SK-N-DZ (cell line): ENCODE measurements at places on chromosomes 5 and 9.
A peak's percentile ranks its signal among the peaks of the same experiment; 100 is the strongest.

- peak; percentile 55 for DNase-seq
These were observed 137.2 kb upstream of the TAF11L2 start for GRCh38 chr5:17360879-17361278.

- DNase-seq = no peak
These were observed 78.3 kb downstream of the PLK2 start for GRCh38 chr5:58381566-58381965.

GRCh38 chr5:50666261-50667022 lies at the start of gene PARP8:
Gene PARP8, plus strand, starts transcription at chr5:50666637. Its CDS starts 459 bp downstream, at chr5:50667096.
- DNase-seq = peak; percentile 29

- DNase-seq = no peak
These were observed 112.5 kb upstream of the CD180 start for GRCh38 chr5:67308988-67309688.

DNA sequence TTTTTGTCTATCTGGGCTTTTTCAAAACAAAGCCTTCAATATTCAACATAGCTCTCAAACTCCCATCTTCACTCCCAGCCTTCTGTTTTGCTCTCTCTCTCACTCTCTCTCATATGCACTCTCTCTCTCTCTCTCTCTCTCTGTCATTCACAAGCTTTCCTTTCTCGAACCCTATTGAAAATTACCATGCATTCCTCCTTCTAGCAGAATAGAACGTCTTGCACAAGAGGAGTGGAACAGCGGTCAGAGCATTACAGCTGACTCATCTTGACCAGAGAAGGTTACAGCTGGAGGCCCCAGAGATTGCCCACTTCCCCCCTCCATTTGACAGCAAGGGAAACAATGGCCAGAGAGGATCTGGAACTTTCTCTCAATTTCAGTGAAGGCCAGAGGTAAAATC lies 51.0 kb upstream of the LIFR start:
- no peak for DNase-seq

GRCh38 chr5:55868846-55869245 lies 17.7 kb downstream of the IL31RA start:
- DNase-seq = no peak

GRCh38 chr9:129310666-129311350 lies 132.7 kb upstream of the IER5L start:
- DNase-seq = no peak

DNA sequence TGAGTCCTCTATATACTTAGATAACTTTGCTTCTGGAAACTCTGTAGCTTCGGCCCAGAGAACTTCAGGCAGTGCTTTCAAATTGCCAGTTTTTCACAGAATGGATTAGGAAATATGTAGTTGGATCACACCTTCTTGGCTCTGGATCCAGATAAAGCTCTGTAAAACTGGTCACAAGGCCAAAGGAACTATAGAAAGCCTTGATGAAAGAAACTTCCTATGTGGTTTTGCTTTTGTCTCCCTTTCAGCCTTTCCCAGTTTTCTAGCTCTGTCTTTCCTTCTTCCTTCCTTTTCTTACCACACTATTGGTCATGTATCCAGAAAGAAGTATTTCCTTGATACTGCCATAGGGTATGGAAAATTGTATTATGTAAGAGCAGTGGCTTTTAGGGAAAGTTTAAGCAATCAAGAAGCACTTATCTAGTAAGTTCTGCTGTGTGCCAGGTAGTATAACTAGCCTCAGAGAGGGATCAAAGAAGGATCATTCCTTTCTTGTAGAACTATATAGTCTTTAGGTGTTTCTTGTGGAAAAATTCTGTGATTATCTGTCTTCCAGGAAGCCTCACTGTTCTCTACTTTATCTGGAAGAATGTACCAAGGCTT lies 6.3 kb downstream of the GPR21 start:
- no peak for DNase-seq

DNA sequence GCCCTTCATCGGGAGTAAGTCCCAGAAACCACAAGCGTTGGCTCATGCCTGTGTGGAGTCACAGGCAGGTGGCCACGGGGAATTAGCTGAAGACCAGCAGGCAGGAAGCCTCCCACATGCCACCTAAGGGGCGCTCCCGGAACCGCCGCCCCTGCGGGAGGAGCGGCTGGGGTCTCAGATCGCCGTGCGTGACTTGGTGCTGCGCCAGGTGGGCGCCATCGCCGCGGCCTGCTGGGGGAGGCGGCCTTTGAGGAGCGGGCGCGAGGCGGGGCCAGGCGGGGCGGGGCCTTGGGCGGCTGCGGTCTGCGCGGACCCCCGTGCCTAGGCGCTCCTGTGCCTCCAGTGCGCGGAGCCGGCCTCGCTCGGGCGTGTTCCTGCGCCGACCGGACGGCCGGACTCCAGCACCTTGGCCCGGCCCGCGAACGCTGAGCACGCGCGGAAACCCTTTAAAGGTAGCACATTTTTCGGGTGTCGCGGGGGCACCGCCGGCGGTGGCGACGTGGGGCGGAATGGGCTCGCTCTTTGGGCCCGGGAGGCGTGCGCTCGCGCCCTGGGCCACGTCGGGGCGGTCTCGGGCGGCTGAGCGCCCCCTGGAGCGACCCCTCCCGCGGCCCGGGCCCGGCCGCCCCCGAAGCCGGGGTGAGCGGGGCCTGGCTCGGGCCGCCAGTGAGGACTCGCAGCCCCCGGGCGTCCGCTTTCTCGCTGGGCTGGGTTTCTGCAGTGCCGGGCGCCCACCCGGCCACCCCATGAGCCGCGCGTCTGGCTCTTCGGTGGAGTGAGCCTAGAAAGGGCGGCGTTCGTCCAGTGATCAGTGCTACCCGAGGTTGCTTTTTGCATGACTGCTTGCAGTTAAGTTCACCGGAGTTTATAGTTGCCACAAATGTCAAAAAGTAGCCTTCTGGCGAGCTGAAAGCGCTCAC lies 24.5 kb downstream of the LECT2 start:
- DNase-seq = peak; percentile 5

DNA sequence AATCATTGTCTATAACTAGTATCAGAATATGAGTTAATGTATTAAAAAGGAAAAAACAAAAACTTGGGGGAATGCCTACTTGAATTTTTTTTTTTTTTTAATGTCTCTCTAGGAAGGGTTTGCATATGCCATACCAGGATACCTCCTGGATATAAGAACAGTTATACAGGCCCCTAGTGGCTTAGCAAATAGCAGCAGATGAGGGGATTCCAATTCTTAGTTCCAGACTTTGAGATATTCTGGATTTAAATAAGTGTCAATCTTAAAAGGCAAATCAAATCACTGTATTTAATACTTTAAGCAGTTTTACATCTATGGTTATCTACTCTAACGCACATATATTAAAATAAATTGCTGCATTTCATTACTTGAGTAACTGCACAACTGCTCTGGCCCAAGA lies 1055.5 kb upstream of the DMAC1 start:
- DNase-seq = peak; percentile 26

DNA sequence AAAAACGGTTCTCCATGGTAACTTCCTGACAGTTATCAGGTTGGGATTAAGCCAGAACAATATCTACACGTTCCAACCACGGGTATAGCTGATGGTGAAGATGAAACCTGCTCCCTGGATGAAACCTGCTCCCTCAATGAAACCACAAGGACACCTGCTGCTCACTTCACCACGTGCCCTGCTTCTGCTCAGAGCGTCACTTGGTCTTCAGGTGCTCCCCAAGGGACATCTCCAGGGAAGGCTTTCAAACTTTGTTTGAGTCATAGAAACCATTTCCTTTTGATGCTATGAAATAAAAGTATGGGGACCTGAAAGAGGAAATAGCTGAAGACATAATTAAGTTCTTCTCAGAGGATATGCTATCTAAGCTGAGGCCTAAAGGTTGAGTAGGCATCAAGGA lies 242.4 kb downstream of the MED10 start:
- DNase-seq = no peak

DNA sequence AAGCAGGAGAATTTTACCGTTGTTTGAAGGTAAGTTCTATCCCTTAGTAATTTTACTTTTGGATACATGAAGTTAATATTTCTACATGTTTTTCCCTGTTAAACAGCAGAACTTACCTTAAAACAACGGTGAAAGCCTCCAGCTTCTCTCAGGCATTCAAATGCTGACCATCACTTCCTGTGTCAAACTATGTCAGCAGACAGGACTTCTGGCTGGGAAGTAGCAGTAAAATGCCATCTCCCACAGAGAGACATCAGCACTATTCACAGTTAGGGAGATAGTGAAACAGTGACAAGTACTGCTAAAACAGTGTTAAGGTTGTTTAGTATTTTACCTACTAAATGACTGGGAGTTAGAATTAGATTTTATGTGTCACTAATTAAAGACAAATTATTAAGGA lies 34.2 kb upstream of the GOLGA1 start:
- no peak for DNase-seq

DNA sequence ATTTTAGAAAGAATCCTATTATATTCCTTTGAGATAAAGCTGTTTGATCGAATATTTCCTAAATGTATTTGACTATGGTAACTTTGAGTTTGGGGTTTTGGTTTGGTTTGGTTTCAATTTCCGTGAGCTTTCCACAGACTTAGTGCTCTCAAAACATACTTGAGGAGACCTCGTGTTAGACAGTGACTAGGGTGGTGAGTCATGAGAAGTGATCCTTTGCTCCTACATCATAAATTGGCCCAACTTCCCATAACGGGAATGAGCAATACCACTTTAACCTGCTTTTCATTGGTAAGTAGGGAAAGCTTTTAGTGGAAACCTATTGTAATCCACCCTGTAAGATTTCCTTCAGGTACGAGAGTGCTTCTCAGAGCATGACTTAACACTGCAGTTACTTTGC lies 3.8 kb upstream of the RASEF start:
- no peak for DNase-seq

GRCh38 chr5:93196986-93197385 lies 384.0 kb downstream of the NR2F1-AS1 start:
- no peak for DNase-seq

- DNase-seq = no peak
These were observed 53.5 kb upstream of the CDKN2AIPNL start for GRCh38 chr5:134464988-134465815.

DNA sequence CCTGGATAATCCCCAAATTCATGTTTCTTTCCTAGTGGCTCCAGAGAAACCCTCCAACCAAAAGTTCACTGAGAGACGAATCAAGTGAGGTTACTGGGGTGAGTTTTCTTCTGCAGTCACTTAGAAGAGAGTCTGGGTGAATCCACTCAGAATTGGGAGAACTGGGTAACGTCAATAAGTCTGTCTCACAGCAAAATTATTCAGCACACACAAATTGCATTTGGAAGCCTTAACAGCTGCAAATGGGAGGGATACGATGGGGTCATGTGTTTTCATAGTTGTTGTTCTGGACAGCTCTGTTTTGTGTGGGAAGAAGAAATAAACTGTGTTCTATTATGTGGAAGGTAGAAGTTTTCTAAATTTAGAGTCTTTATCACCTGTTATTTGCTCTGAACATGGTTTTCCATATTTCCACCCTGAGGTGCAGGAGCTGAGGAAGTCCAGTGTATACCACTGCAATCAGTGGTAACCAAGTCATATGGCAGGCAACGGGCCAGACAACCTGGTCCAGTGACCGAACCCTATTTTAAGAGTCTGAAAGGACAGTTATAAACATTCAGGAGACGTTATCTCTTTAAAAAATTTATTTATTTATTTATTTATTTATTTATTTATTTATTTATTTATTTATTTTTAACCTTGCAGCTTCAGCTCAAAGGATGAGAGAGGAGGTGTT lies 21.9 kb downstream of the MARCHF3 start:
- no peak for DNase-seq
